Stimulated activated CD8-positive, alpha-beta memory T cell treated with anti-CD3 and anti-CD28 coated beads, Interleukin-4, amount 100 ng/mL, for 24 hours (primary cell): ENCODE measurements at places on chromosomes 5 and 9.

GRCh38 chr9:93112864-93113389 is 16.9 kb downstream of the CARD19 start:
- DNase-seq = no peak

- no peak for DNase-seq
These were observed 150.3 kb upstream of the COL5A1 start for GRCh38 chr9:134491196-134491835.

DNA sequence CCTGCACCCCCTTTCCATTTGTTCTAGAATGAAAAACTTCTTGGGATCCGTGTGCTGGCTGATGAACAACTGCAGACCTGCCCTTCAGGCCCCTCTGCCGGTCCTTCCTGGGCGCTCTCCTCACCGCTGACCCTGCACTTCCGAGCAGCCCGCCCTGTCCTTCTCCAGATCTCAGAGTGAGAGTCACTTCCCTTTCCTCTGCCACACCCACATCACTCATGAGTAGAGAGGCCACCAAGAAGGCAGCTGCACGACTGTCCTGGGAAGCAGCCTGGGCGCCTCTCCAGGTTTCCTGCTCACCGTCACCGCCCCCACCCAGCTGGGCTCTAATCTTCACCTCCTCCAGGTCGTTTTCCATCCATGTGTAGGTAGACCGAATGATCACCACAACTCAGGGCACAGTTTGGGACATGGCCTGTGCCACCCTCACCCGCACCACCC is 35.0 kb upstream of the NSMF start:
- no peak for DNase-seq

- no peak for DNase-seq
These were observed 28.1 kb downstream of the TGFBI start for GRCh38 chr5:136056771-136057335.

- DNase-seq = no peak
These were observed 52.2 kb downstream of the HSD17B3 start for GRCh38 chr9:96249746-96250145.
